Bronchial epithelial cell (primary cell): ENCODE measurements at places on chromosomes 2 and 18. TPM values are rescaled to one million over a fixed set of nuclear protein-coding genes. Genes with fewer than 3 reads are reported as not detected.

UGT1A4 gene
- total RNA-seq: 0.26 and 2.9 TPM in 2 replicates

SOCS6 gene
- total RNA-seq: 51.6 and 52.7 TPM in 2 replicates

ABCG5 gene
- total RNA-seq: not detected in 2 replicates

SFT2D3 gene
- 3.2 and 5.0 TPM in 2 replicates for total RNA-seq

ARHGAP15 gene
- 0.13 TPM in 1 of 2 replicates, not detected in the other for total RNA-seq

SIX3 gene
- total RNA-seq: not detected in 2 replicates

GAREM2 gene
- total RNA-seq: under 0.01 and 0.13 TPM in 2 replicates

EVX2 gene
- not detected in 2 replicates for total RNA-seq

TNFRSF11A gene
- under 0.01 and 1.2 TPM in 2 replicates for total RNA-seq

DAW1 gene
- 0.13 and 0.26 TPM in 2 replicates for total RNA-seq

CFC1 gene
- total RNA-seq: not detected in 2 replicates

CHAC2 gene
- total RNA-seq: 5.0 and 8.8 TPM in 2 replicates

XIRP2 gene
- not detected in 2 replicates for total RNA-seq

ACMSD gene
- not detected in 2 replicates for total RNA-seq

RPIA gene
- 6.3 and 6.4 TPM in 2 replicates for total RNA-seq

PROM2 gene
- 10.8 and 41.6 TPM in 2 replicates for total RNA-seq

RAX gene
- not detected in 2 replicates for total RNA-seq

FAM124B gene
- not detected in 2 replicates for total RNA-seq

MEIS1 gene
- 27.7 and 28.4 TPM in 2 replicates for total RNA-seq

SLC30A3 gene
- total RNA-seq: not detected in 2 replicates

MFSD2B gene
- total RNA-seq: under 0.01 TPM in 1 of 2 replicates, not detected in the other

LONRF2 gene
- under 0.01 TPM in 1 of 2 replicates, not detected in the other for total RNA-seq

MFF gene
- total RNA-seq: 63.4 and 68.2 TPM in 2 replicates

IL36B gene
- total RNA-seq: 0.13 TPM in 1 of 2 replicates, not detected in the other
